Esophagus muscularis mucosa (tissue), 4 donors: ENCODE measurements at places on chromosomes 1 and 21. TPM values are rescaled to one million over a fixed set of nuclear protein-coding genes. Genes with fewer than 3 reads are reported as not detected.

- DNase-seq, result no peak
Measured at GRCh38 chr1:62283986-62284385, 35.2 kb downstream of the KANK4 start.

- no peak for DNase-seq
Measured at GRCh38 chr1:118483245-118484006, 298.4 kb upstream of the SPAG17 start.

GRCh38 chr1:5748286-5749225, 243.7 kb downstream of the NPHP4 start:
- no peak for DNase-seq

DNA sequence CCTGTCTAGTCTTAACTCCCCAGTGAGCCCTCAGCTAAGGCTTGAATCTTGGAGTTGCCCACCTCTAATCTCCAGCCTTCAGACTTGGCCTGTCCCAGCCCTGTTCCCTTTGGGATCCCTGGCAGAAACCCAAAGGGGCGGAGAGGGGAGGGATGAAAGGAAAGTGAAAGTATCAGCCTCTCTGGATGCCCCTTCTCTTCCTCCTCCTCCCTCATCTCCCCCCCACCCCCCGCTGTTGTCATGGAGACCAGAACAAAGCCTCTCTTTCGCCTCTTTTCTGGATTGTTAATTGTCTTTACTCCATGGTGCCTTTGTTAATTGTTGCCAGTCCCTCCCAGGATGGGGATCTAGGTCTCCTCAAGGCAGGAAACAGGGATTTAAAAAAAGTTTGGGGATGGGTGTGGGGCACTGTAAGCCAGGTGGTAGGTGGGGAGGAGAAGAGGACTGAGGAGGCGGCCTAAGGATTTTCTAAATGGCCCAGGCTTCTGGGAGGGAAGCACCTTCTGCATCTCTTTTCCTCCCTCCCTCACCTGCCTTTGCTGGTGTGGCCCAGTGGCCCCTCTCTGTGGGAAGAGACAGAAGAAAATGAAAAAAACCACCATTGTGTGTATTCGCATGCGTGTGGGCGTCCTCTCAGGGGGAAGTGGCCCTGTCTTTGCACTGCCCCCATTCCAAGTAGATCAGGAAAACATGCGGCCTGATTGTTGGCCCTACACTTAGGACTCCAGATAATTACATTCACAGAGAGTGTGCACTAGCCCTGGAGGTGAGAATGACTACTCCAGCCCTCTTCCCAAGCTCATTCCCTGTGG, 7.5 kb upstream of the SOX13 start:
- no peak for DNase-seq

DNA sequence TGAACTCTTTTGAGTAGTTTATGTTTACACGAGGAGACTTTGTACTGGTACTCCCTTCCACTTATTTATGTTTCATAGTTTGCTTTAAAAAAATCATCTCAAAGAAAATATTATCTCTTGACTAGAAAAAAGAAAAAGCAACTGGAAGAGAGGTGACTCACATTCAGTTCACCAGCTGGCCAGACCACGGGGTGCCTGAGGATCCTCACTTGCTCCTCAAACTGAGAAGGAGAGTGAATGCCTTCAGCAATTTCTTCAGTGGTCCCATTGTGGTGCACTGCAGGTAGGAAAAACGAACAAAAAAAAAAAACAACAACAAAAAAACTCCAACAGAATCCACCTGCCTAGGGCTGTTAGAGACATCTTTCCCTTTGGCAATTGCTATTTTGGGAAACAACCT, 102.9 kb downstream of the PTPRC start:
- no peak for DNase-seq

GRCh38 chr21:42384989-42385388, 10.9 kb downstream of the TMPRSS3 start:
- DNase-seq, result no peak

- DNase-seq, result no peak
Measured at GRCh38 chr1:53878492-53879105, 11.0 kb downstream of the YIPF1 start.

DNA sequence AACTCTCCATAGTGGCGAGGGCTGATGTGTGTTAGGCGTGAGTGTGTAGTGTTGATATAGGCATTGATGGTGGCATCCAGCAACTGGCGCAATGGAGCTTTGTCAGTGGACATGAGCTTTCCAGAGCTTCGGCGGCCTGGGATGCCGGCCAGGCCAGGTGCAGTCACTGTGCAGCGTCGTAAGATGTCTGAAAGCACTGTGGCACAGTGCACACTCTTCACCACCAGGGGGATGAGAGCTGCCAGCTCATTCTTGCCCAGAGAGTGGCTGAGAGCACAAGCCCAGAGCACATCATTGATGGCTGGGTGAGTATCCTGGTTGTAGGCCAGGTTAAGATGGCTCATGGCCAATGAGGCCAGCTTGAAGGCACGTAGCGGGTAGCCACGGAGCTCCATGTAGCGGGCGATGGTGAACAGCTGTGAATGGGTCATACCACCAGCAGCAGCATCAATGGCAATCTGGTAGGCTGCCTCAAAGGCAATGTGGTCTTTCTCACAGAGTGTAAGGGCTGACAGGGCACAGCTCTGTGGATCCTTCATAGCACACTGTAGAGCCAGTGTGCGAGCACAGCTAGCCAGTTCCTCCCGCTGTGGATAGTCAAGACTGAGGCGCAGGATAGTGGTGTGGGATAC, 6.7 kb downstream of the UROD start:
- peak; percentile 90 for DNase-seq

DNA sequence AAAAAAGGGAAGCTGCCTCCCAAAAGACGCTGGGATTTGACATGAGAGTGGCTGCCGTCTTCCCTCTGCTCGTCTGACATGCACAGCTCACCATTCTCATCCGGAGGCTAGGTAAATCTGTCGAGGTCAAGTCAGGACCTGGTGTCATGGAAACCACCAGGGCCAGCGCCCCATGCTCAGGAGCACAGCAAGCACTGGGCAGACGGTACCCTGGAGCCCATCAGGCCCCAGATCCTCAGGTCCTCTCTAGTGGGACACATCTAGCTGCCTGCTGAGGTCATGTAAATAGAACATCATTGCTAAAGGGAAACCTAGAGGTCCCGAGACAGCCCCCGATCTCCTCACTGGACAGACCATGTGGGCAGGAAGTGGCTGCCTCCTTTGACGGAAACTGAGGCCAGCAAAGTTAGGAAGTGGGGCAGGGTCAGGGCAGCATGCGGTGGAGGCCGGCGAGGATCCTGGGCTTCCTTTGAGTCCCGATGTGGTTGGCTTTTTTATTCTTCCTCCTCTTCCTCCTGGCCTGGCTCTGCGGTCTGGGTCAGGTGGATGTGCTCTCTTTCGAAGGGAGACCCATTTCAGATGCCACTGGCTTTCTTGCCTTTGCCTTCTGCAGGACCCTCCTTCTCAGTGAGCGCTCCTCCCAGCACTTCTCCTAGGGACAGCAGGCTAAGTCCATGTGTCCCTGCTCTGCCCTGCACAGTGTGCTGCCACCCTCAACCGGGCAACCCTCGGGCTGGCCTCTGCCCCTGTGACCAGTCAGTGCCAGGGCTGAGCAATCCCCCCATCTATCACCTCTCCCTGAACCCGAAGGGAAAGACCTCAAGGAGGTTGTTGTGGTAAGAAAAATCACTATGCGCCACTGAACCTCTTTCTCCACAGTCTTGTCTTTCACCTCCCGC, 5.9 kb downstream of the AGT start:
- DNase-seq, result no peak

DNA sequence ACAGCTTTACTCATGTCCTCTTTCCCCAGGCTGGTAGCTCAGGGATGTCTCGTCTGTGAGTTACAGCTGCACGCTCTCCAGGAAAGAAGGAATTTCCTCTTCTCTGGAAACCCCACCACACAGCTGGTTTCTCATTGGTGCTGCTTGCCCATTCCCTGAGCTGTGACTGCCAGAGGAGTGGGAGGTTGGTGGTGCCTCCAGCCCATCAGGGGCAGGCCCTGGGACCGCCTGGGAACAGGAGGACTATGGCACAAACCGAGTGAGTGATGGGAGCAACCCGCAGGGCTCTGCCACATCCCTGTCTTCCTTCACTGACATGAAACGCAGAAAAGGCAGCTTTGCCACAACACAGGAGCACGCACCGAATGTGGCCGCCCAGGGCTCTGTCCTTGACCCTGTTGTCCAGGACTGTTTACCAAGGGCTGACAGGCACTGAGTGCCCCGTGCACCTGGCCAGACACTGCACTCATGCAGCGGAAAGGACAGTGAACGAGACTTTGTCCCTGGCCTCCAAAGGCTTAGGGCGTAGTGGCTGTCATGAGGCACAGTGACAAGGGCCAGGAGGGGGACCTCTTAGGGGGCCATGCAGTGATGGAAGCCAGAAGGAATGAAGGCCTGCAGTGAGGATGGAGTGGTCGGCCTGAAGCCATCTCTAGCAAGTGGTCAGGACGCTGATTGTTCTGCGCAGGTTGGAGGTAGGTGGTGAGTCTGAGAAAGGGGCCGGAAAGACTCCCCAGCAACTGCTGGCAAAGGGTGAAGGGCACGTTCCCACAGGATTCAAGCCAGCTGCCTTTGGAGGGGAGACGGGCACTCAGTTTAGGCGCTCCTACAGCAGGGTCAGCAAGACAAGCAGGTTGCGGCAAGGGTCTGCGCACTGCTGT, 1.7 kb upstream of the CCNL2 start:
- DNase-seq, result no peak

DNA sequence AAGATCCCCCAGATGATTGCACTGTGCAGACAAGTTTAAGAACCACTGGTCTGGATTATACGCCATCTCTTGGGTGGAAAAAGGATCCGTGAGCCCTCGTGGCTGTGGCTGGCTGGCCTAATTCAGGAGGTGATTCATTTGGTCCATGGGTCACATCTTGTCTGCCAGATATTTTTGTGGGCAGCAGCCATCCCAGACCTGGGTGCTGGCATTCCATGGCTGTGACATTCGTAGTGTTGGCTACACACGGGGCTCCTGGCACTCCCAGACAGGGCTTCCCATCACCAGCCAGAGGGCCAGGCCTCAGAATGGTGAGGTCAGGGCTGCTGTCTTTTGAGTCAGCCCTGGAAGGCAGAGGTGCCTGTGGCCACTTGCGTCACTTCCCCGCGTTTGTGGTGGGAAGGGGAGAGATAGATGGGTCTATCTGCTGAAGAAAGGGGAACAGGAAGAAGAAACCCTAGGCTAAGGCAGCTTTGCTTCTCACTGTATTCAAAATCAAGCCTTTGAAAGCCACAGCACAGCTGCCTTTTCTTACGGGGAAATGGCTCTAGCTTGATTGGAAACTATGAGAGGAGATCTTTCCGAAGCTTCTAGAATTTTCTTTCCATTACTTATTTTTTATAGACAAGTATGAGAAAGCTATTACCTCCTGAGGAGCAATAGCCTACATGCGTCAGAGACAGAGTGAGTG, 32.4 kb downstream of the EIF2D start:
- peak; percentile 94 for DNase-seq

GRCh38 chr1:91929250-91929649, 20.0 kb upstream of the BRDT start:
- no peak for DNase-seq

Gene KRTAP19-6
- not detected for total RNA-seq

- DNase-seq, result peak; percentile 91
Measured at GRCh38 chr21:35048706-35049617, at the start of gene RUNX1. TSS of gene RUNX1 (minus strand) at chr21:35049302.
